Calu3 (cell line): ENCODE measurements at places on chromosomes 16 and 17. TPM values are rescaled to one million over a fixed set of nuclear protein-coding genes. Genes with fewer than 3 reads are reported as not detected.

GRCh38 chr16:47056688-47057629 is 83.5 kb upstream of the DNAJA2 start:
- no peak overlapping the region for H3K4me3 ChIP-seq
- no peaks in the 10 kb centered on the region for H3K4me1 ChIP-seq
- H3K36me3 ChIP-seq = no peaks in the 10 kb centered on the region
- H3K27me3 ChIP-seq = peaks cover 5% of the 10 kb centered on the region

The SLC6A2 gene
- not detected in 2 replicates for total RNA-seq

DNA sequence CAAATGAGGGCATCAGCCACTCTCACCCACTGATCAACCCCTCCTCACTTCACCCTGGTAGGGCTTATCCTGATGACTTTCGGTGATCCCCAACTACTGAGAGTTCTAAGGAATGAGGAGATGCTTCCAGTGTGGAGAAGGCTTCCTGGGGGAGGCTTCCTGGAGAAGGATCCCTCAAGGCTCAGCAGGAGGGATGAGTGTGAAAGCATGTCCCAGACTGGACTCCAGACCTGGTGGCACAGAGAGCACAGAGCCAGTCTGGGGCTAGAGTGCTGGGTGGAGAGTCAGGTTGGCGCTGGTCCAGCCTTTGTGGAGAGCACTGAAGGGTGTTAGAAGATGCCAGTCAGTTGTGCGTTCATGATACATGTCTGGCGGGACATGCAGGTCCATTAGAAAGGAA is 53.7 kb downstream of the PLD6 start:
- H3K4me1 ChIP-seq = no peaks in the 10 kb centered on the region
- no peaks in the 10 kb centered on the region for H3K27me3 ChIP-seq
- H3K4me3 ChIP-seq = no peak overlapping the region
- peaks cover 78% of the 10 kb centered on the region for H3K36me3 ChIP-seq
- no peak for DNase-seq
- H3K27ac ChIP-seq = no peak overlapping the region

- DNase-seq = no peak
- no peaks in the 10 kb centered on the region for H3K4me1 ChIP-seq
- H3K27me3 ChIP-seq = no peaks in the 10 kb centered on the region
- H3K27ac ChIP-seq = no peak overlapping the region
- no peak overlapping the region for H3K4me3 ChIP-seq
Measured at GRCh38 chr16:87343753-87344050, 26.5 kb upstream of the C16orf95 start.

DNA sequence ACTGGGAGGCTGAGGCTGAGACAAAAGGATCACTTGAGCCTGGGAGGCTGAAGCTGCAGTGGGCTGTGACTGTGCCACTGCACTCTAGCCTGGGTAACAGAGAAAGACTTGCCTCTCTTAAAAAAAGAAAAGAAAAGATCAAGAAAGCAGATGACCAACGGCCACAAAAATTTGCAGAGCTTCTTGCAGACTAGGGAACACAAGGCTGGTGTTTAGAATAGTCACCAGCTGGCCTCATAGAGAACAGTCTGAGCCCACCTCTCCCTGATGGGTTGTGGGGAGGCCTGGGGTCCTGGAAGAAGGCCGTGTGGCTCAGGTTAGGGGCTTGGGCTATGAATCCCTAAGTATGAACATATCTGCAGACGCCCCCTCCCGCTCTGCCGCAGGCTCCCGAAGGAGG is 73.7 kb upstream of the MED9 start:
- DNase-seq = no peak
- no peak overlapping the region for H3K4me3 ChIP-seq
- peaks cover 10% of the 10 kb centered on the region for H3K36me3 ChIP-seq
- H3K27ac ChIP-seq = no peak overlapping the region
- H3K27me3 ChIP-seq = peaks cover 81% of the 10 kb centered on the region

The MRC2 gene
- total RNA-seq = 2.3 and 2.6 TPM in 2 replicates

The GGA2 gene
- 81.6 and 90.4 TPM in 2 replicates for total RNA-seq

DNA sequence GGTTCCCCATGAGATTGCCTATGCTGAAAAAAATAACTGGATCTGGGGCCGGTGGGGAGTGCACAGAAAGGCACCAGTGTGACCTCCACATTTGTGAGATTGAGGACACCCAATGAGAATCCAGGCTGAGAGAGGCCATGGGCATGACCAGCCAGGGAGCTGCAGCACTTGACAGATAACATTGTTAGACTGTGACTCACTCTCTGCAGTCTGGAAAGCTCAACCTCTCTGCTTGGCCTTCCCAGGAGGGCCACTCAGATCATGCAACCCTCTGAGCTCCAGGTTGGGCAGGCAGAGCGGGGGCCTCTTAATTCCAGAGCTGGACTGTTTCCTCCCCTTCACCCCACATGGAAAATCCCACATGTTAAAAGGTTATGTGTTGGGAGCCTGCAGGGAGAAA is 30.1 kb downstream of the FZD2 start:
- H3K36me3 ChIP-seq = peaks cover 5% of the 10 kb centered on the region
- DNase-seq = peak; percentile 90
- peaks cover 17% of the 10 kb centered on the region for H3K4me1 ChIP-seq
- peak overlapping the region; percentile 13 for H3K4me3 ChIP-seq
- H3K27me3 ChIP-seq = peaks cover 4% of the 10 kb centered on the region

The KRTAP4-5 gene
- total RNA-seq = not detected in 2 replicates

The SMIM36 gene
- not detected in 2 replicates for total RNA-seq

GRCh38 chr16:69922200-69922599 is 28.9 kb upstream of the CLEC18A start:
- no peaks in the 10 kb centered on the region for H3K27me3 ChIP-seq
- H3K4me1 ChIP-seq = no peaks in the 10 kb centered on the region
- H3K4me3 ChIP-seq = no peak overlapping the region
- H3K27ac ChIP-seq = no peak overlapping the region
- H3K36me3 ChIP-seq = peaks cover 4% of the 10 kb centered on the region

GRCh38 chr17:29140631-29141513 is 39.3 kb downstream of the MYO18A start:
- no peak overlapping the region for H3K27ac ChIP-seq
- no peak for DNase-seq
- no peak overlapping the region for H3K4me3 ChIP-seq
- H3K4me1 ChIP-seq = peaks cover 40% of the 10 kb centered on the region
- peaks cover 4% of the 10 kb centered on the region for H3K36me3 ChIP-seq

The ANKRD40 gene
- 67.2 and 68.5 TPM in 2 replicates for total RNA-seq

The ALOXE3 gene
- 0.20 TPM in 1 of 2 replicates, not detected in the other for total RNA-seq

DNA sequence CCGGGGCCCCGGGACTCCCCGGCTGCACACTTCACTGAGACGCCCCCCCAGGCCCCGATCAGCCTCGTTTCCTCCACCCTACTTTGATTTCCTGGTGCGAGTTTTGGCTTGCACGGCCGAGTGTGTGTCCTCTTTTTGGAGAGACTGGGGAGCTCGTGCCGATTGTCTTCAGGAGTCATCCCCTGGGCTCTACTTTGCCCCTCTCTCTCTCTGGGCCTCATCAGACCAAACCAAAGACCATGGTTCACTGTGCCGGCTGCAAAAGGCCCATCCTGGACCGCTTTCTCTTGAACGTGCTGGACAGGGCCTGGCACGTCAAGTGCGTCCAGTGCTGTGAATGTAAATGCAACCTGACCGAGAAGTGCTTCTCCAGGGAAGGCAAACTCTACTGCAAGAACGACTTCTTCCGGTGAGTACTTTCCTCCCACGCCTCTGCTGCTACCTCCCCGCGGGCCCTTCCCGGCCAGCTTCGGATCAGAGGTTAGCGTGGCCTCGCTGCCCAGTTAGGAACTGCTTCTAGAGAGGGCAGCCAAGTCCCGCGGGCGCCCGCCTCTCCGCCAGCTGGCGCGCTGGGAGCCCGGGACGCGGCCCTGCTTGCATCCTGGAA is 787 bp downstream of the LHX1 start:
- DNase-seq = peak; percentile 58
- peaks cover 18% of the 10 kb centered on the region for H3K36me3 ChIP-seq
- H3K4me1 ChIP-seq = peaks cover 43% of the 10 kb centered on the region
- H3K4me3 ChIP-seq = peak overlapping the region; percentile 74

- no peaks in the 10 kb centered on the region for H3K36me3 ChIP-seq
- no peak for DNase-seq
- H3K27ac ChIP-seq = no peak overlapping the region
- no peak overlapping the region for H3K4me3 ChIP-seq
- no peaks in the 10 kb centered on the region for H3K4me1 ChIP-seq
Measured at GRCh38 chr16:58324792-58325191, 30.0 kb upstream of the PRSS54 start.

GRCh38 chr16:47599512-47599911 is 138.4 kb downstream of the PHKB start:
- DNase-seq = no peak
- H3K27me3 ChIP-seq = no peaks in the 10 kb centered on the region
- no peaks in the 10 kb centered on the region for H3K36me3 ChIP-seq
- no peaks in the 10 kb centered on the region for H3K4me1 ChIP-seq
- H3K4me3 ChIP-seq = no peak overlapping the region

The RBFOX1 gene
- not detected in 2 replicates for total RNA-seq

DNA sequence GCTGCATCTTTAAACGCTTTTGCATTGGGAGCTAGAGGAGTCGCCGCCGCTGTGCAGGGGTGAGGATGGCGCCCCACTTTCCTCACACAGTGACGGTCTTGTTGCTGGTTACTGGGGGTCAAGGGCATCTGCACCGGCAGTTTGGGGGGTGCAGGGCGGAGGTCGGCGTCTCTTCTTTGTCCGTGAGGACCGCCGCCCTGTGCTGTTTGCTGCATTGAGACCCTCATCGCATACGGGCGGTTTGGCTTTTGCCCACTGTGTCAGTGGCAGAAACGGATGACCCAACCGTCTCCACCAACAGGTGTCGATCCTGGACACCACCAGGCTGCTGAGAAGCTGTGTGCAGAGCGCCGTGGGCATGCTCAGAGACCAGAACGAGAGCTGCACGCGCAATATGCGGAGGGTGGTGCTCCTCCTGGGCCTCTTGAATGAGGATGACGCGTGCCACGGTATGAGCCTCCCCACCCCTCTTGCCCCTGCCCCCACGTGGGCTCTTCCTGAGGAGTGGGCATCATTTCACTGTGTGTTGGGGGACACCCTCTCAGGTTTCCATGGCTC is 61.2 kb upstream of the ENDOV start:
- DNase-seq = no peak
- no peaks in the 10 kb centered on the region for H3K4me1 ChIP-seq
- no peaks in the 10 kb centered on the region for H3K27me3 ChIP-seq
- peaks cover 67% of the 10 kb centered on the region for H3K36me3 ChIP-seq
- no peak overlapping the region for H3K27ac ChIP-seq

DNA sequence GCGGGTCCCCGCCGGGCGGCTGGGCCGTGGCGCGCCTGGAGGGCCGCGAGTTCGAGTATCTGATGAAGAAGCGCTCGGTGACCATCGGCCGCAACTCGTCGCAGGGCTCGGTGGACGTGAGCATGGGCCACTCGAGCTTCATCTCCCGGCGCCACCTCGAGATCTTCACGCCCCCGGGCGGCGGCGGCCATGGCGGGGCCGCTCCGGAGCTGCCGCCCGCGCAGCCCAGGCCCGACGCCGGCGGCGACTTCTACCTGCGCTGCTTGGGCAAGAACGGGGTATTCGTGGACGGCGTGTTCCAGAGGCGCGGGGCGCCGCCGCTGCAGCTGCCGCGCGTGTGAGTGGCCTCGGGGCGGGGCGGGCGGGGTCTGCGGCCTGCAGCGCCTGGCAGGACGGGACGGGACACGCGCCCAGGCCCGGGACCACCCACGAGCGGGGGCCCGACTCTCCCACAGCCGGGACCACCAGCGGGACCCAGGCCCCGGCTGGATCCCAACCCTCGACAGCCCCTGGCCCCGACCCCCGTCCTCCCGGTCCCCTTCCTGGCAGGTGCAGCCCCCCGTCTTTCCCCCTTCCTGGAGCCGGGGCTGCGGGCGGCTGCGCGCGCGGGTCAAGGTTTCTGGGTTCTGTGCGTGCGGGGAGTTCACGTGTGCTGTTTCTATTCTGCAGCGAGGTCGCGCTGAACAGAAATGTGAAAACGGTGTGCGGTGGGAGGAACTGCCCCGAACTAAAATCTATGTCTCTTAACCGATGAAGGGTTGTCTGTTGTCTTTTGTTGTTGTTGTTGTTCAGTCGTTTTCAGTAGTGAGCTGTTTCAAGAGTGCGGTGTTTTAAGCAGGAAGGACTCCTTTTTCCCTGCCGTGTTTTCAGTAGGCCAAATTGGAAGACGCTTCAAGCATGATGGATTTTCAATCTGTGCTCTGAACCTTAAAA is 705 bp downstream of the FOXK2 start:
- peak overlapping the region; percentile 88 for H3K4me3 ChIP-seq
- H3K4me1 ChIP-seq = peaks cover 21% of the 10 kb centered on the region
- no peak for DNase-seq
- H3K27me3 ChIP-seq = no peaks in the 10 kb centered on the region
- H3K27ac ChIP-seq = peak overlapping the region; percentile 94
- H3K36me3 ChIP-seq = peaks cover 41% of the 10 kb centered on the region

The NFAT5 gene
- total RNA-seq = 57.9 and 64.3 TPM in 2 replicates

- H3K27me3 ChIP-seq = peaks cover 71% of the 10 kb centered on the region
- peak overlapping the region; percentile 75 for H3K4me3 ChIP-seq
- no peak overlapping the region for H3K27ac ChIP-seq
- H3K36me3 ChIP-seq = peaks cover 8% of the 10 kb centered on the region
Measured at GRCh38 chr17:47851764-47852112, 775 bp upstream of the SP6 start.

- H3K4me3 ChIP-seq = no peak overlapping the region
- no peak for DNase-seq
- H3K4me1 ChIP-seq = no peaks in the 10 kb centered on the region
- peaks cover 86% of the 10 kb centered on the region for H3K27me3 ChIP-seq
- no peak overlapping the region for H3K27ac ChIP-seq
Measured at GRCh38 chr17:58268774-58269556, 11.8 kb downstream of the MPO start.

The PKMYT1 gene
- total RNA-seq = 91.2 and 107 TPM in 2 replicates

GRCh38 chr16:346587-346986 is 5.9 kb downstream of the AXIN1 start:
- DNase-seq = no peak
- H3K36me3 ChIP-seq = peaks cover 68% of the 10 kb centered on the region
- no peak overlapping the region for H3K4me3 ChIP-seq
- H3K27me3 ChIP-seq = no peaks in the 10 kb centered on the region
- H3K27ac ChIP-seq = no peak overlapping the region
- H3K4me1 ChIP-seq = peaks cover 25% of the 10 kb centered on the region

GRCh38 chr17:45271603-45272002 is 9.7 kb upstream of the SPATA32 start:
- no peak for DNase-seq
- no peak overlapping the region for H3K27ac ChIP-seq
- no peak overlapping the region for H3K4me3 ChIP-seq
- H3K4me1 ChIP-seq = no peaks in the 10 kb centered on the region
- H3K27me3 ChIP-seq = no peaks in the 10 kb centered on the region

GRCh38 chr17:78368854-78369495 is 9.1 kb upstream of the SOCS3 start:
- H3K27me3 ChIP-seq = peaks cover 11% of the 10 kb centered on the region
- H3K4me1 ChIP-seq = peaks cover under 1% of the 10 kb centered on the region
- H3K4me3 ChIP-seq = no peak overlapping the region

GRCh38 chr16:24045641-24046040 is 209.9 kb downstream of the PRKCB start:
- no peaks in the 10 kb centered on the region for H3K36me3 ChIP-seq
- DNase-seq = peak; percentile 25
- peaks cover 65% of the 10 kb centered on the region for H3K27me3 ChIP-seq
- H3K27ac ChIP-seq = no peak overlapping the region
- no peaks in the 10 kb centered on the region for H3K4me1 ChIP-seq
